ENCODE measurements at places on chromosomes 4 and X.

GRCh38 chr4:110865611-110866259 is 242.9 kb upstream of the PITX2 start:
- DNase-seq: no peak

- no peak for DNase-seq
These were observed 30.2 kb downstream of the ARSD start for GRCh38 chrX:2898846-2899512.

- no peak for DNase-seq
These were observed 56.4 kb upstream of the HMX1 start for GRCh38 chr4:8928074-8928473.

DNA sequence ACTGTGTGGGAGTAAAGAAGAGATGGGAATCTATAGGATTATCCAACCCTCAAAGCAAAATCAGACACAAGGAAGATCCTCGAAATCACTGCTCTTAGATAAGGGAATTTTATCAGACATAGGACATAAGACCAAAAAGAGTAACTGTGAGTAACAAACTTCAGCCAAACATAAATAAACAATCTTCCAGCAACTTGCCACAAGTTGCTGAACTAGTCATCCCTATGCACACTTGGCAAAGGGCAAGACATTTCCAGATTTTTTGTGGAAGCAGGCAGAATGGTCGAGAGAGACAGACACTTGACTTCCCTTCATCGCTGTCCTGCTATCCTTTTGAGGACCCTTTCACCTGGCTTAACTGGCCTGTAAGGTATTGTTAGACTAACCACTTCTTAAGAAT is 89.6 kb downstream of the KCNIP4 start:
- DNase-seq: no peak

DNA sequence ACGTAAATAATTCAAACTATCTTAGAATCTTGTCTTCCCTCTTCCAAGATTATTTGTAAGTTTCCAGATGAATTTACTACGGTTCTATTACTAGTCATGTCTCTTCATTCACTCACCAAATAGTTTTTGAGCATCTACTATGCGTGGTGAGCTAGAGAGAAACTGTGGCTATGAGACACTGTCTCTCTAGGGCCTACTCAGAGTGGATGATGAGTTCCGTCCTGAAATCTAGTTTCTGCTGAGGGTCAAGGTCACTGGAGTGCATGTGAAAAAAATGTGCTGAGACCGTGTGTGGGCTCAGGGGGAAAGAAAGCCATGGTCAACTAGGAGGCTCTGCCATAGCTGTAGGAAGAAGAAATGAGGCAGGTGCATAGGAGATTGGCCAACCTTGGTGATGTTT is 320.2 kb upstream of the GATB start:
- no peak for DNase-seq

GRCh38 chr4:121800638-121800960 is 524 bp upstream of the EXOSC9 start:
- DNase-seq: no peak

- no peak for DNase-seq
These were observed 180.9 kb upstream of the AADAT start for GRCh38 chr4:170270628-170271027.

DNA sequence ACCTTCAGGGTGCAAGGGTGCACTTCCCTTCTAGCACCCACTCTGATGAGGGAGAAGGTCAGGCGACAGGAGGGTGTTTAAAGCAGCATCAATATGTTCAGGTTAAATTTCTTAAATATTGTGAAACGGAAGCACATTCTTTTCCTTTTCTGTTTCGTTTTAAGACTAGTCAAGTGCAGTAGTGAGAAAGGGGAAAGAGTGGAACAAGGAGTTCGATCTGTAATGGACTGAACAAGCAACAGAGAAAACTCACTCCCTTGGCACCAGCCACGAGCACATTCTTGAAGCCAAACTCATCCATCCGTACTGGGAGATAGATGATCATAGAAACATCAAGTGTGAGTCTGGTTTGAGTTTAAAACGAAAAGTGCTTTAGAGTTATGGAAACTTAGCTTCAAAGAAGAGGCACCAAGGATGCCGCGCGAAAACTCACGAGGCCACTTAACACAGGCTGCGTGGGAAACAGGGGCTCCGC is 815 bp downstream of the FAM53A start:
- peak; percentile 5 for DNase-seq

GRCh38 chr4:159266981-159267868 is 164.3 kb downstream of the RAPGEF2 start:
- DNase-seq: peak; percentile 61

- DNase-seq: no peak
These were observed 1.6 kb downstream of the REST start for GRCh38 chr4:56909086-56909894.

DNA sequence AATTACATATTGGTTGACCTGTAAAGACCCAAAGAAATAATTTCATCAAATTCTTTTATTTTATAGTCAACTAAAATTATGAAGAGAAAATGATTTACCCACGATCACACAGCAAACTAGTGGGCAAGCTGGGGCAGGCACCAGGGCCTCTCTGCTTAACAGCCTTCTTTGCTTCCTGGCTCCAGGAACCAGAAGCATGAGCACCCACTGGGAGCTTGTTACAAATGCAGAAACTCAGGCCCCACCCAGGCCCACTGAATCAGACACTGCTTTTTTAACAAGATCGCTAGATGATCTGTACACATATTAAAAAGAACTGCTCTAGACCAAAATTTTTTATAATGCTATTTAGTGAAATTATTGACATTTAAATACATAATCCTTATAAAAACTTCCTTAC is 95.0 kb downstream of the GEMIN8 start:
- no peak for DNase-seq

GRCh38 chrX:55489314-55490009 is at the start of gene USP51:
TSS of gene USP51 (minus strand) at chrX:55489848. CDS start at chrX:55488939, 909 bp downstream.
- DNase-seq: no peak

DNA sequence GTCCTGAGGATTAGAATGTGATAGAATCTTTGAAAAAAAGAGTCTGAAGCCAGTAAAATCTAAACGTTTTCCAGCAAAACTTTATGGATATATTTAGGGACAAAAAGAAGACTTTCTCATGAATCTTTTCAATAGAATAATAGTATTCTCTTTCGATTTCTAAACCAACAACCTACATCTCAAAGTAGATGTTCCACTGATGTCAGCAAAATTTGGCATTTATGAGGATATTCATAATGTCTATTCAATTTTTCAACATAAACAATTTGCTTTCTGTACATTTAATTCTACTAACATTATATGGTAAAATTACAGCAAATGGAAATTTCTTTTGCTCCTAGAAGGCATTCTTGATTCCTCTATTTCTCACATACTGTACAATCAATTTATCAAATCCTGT is 886.5 kb downstream of the CENPC start:
- no peak for DNase-seq

- no peak for DNase-seq
These were observed 36.3 kb upstream of the TBC1D14 start for GRCh38 chr4:6873291-6873690.

DNA sequence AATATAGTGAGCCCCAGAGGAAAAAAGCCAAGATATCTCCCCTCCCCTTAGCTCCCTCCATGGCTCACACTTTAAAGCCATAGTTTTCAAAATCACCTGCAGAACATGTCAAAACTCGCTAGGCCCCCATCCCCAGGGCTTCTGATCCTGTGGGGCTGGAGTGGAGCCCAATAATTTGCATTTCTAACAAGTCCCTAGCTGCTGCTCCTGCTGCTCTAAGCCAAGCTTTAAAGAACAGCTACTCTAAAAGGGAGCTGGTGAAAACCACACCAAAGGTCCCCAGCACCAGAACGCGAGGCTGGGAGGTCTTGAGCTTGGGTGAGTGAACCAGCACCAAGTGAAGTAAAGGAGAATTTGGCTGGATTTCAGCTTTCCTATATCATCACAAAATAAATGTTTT is 237.1 kb downstream of the ZNF674 start:
- DNase-seq: no peak

GRCh38 chrX:1554469-1555210 is 17.7 kb upstream of the P2RY8 start:
- DNase-seq: no peak

- DNase-seq: no peak
These were observed 183.7 kb downstream of the SOWAHB start for GRCh38 chr4:76714226-76714625.

DNA sequence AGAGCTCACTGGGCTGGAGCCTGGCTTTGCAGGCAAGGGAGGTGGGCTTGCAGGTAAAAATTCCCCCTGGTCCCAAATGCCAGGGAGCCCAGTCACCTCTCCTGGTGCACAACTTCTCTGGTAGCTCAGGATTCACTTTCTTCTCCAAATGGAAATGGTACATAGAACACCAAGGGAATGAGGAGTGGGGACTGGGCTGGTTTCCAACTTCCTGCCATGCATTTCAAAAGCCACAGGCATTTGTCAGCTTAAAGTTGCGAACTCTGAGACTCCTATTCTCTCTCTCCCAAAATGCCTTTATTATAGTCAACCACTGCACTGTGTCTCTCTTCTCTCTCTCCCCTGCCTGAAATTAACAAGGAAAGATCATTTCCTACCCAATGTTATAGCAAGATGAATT is 177.3 kb downstream of the GRIA3 start:
- no peak for DNase-seq

GRCh38 chr4:32199639-32200038 is 1479.5 kb downstream of the PCDH7 start:
- DNase-seq: no peak

GRCh38 chr4:6986072-6986780 is 56.9 kb upstream of the TADA2B start:
- no peak for DNase-seq

DNA sequence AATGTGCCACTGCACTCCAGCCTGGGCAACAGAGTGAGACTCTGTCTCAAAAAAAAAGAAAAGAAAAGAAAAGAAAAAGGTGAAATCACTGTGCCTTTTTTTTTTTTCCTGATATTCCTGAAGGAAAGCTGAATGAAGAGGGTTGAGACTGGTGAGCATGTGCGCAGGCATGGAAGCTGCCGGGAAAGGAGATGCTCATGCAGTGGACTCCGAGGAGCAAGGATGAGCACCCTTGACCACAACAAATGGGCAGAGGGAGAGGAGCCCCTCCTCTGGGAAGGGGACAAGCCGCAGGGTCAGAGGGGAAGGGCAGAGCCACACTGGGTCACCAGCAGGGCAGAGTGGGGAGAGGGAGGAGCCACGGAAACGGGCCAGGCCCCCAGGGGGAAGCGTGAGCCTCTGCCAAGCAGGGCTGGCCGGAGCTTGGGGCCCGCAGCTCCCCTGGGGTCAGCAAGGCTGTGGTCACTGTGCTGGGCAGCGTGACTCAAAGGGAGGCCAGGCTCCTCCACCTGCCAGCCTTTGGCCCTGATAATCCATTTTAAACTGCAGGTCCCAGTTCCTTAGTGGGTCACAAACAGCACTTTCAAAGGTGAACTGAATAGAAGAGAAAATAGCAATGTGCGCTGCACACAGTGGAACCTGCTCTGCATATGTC is 79.8 kb downstream of the NAT8L start:
- no peak for DNase-seq

- no peak for DNase-seq
These were observed 62.7 kb downstream of the GAB1 start for GRCh38 chr4:143399113-143399949.

- no peak for DNase-seq
These were observed 6.2 kb upstream of the HPSE start for GRCh38 chr4:83340692-83341343.

DNA sequence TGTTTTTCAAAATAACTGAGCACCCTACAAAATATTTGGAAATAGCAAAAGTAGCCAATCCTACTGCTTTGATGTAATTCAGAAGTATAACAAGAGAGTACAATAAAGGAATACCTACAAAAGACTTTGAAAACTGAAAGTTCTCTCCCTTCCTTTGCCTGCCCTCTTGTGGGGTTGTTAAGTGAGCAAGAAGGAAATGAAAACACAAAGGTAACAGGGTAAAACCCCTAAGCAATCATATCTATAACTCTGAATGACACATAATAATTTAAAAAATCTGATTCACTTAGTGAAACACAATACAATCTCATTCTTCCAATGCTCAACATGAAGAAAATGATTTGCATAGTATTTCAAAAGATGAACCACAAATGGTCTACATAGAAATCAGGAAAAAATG is 98.2 kb downstream of the FRYL start:
- no peak for DNase-seq

DNA sequence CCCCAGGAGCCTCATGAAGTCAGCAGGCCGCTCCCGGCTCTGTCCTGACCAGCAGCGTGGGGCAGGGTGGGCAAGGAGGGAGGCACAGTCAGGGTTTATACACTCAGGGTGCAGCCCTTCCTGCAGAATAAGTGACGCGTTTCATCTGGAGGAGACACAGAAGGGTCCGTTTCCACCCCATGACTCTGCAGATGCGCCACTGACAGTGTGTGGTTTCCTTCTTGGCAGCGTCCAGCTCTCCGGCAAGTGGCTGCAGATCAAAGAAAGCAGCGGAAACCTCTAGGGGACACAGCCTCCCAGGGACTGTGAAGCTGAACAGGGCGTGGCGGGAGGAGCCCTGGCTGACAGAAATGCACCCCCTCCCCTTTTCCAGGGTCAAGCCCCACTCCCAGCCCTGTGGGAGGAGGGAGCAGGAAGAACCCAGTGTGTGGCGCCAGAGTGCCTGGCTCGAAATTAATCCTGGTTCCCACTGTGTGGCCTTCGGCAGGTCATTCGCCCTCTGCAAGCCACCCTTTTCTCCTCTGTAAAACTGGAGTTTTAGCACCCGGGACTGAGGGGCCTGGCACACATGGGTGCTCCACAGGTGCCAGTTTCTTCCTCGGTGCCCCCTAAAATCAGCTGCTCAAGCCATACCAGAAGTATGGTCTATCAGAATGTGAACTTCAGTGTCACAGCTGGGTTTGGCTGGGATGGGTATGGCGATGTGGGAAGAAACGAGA is 17.3 kb upstream of the TBC1D14 start:
- no peak for DNase-seq

- no peak for DNase-seq
These were observed 210.8 kb downstream of the SPOCK3 start for GRCh38 chr4:167023364-167023925.

GRCh38 chr4:37661772-37662171 is 24.4 kb downstream of the RELL1 start:
- no peak for DNase-seq

DNA sequence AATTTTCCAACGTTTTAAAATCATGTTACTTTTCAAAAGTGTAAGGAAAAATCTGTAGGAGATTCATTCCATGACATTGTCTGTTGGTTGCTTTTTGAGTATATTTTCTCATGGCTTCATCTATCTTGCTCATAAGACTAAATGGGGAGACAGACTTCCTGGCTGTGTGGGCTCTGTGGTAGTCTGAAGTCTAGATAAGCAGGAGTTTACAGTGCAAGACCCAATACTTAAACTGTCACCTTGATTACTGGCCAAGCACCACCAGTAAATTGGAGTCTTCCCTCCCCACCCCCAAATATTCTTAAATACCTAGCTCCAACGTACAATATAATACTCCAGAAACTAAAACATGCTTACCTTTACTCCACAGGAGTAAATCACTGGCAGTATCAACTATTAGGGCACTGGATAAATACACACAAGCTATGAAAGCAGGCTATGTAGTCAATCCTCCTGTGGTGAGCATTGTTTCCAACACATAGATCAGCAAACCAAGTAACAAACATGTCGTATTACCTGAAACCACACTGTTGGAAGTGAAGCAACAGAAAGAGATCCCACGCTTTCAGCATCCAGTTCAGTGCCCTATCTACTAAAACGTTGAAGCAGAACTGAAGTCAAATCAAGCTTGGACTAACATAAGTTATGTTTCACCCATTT is 6.2 kb downstream of the HNRNPD start:
- DNase-seq: no peak

Data from pulmonary artery endothelial cell (primary cell).